ENCODE measurements at places on chromosomes 4 and X.
A peak's percentile ranks its signal among the peaks of the same experiment; 100 is the strongest.

GRCh38 chr4:22454955-22455354, 60.9 kb downstream of the ADGRA3 start:
- no peak for DNase-seq

DNA sequence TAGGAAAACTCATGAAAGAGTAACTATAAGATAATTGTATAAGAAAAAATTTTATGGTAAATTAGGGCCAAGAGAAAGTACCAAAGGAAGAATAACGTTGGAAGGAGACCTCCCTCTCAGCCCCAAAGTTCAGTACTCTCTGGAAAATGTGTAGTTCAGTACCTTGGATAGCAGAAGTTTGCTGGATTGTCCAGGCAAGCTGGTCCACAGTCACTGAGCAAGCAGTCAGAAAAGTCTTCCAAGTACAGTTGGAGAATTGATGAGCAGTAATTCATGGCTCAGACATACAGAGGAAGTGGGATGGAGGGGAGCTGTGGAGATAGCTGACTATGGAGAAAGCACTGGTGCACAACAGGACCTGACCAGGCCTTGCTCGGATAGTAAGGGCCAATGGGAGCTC, 598.2 kb upstream of the NDST4 start:
- DNase-seq = no peak

DNA sequence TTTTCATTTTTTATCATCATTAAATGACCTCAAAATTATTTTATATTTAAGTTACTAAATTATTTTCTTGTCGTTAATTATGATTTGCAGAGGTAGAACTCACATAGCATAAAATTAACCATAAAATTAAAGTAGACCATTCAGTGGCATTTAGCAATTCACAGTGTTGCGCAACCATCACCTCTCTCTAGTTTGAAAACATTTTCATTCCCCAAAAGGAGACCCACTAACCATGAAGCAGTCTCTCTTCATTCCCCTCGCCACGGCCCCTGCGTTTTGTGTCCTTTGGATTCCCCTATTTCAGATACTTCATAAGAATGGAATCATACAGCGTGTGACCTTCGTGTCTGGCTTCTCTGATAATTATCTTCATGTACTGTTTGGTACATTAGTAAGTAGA, 154.9 kb downstream of the ENPP6 start:
- DNase-seq = no peak

DNA sequence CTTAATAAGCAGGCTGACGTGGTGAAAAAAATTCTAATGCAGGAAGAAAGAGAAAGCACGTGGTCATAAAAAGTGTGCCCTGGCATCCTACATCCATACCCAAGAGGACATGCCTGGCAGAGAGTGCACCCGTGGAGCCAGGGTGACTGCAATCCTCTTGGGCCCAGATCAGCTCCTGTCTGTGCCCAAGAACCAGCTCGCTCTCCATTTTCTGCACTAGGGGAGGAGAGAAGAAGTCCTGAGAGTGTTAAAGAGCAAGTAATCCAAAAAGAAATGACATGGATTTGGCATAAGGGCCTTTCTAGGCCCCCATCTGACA, 483.1 kb downstream of the BCOR start:
- DNase-seq = no peak

DNA sequence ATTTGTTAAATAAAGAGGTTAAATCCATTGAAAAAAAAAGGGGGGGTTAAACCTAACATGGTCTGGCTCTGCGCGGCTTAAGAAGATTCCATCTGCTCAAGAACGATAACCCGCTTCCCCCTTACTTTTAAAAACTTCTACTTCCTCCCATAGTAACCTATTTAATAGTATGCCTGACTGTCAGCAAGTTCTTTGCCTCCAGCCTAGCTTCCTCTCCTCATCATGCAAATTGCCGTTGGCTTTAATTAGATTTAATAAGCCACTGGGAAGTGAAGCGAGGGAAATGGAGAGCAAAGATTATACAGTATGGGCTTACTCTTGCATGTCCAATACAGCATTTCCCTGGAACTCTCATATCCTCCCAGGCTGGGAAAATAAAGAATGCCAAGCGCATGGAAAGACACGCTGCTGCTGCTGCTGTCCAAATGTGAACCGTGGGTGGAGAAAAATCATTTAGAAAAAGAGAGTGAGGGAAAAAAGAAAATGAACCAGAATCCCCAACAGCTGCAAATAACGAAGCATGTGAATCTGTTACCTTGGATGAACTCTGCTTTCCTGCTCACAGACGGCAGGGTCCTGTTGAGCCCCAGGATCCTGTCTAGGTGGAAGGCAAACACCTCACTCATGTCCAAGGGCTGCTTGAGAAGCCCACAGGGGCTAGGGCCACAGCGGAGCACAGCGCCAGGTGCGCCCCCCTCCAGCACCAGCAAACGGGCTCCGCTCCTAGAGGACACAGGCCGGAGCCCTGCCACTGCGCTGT, 2.7 kb downstream of the GASK1B start:
- DNase-seq = no peak

- DNase-seq = no peak
Observed at GRCh38 chrX:138006180-138006579, 440.3 kb downstream of the ZIC3 start.

GRCh38 chr4:159778298-159778697, 675.4 kb downstream of the RAPGEF2 start:
- DNase-seq = no peak

- no peak for DNase-seq
Observed at GRCh38 chr4:7585768-7586167, 151.0 kb upstream of the PSAPL1 start.

GRCh38 chr4:107066621-107067020, 30.5 kb upstream of the DKK2 start:
- DNase-seq = no peak

GRCh38 chr4:164169591-164169990, 584.3 kb upstream of the SMIM31 start:
- DNase-seq = no peak

- no peak for DNase-seq
Observed at GRCh38 chrX:108494406-108495090, 54.9 kb downstream of the COL4A5 start.

- no peak for DNase-seq
Observed at GRCh38 chr4:16760617-16761363, 137.7 kb downstream of the LDB2 start.

DNA sequence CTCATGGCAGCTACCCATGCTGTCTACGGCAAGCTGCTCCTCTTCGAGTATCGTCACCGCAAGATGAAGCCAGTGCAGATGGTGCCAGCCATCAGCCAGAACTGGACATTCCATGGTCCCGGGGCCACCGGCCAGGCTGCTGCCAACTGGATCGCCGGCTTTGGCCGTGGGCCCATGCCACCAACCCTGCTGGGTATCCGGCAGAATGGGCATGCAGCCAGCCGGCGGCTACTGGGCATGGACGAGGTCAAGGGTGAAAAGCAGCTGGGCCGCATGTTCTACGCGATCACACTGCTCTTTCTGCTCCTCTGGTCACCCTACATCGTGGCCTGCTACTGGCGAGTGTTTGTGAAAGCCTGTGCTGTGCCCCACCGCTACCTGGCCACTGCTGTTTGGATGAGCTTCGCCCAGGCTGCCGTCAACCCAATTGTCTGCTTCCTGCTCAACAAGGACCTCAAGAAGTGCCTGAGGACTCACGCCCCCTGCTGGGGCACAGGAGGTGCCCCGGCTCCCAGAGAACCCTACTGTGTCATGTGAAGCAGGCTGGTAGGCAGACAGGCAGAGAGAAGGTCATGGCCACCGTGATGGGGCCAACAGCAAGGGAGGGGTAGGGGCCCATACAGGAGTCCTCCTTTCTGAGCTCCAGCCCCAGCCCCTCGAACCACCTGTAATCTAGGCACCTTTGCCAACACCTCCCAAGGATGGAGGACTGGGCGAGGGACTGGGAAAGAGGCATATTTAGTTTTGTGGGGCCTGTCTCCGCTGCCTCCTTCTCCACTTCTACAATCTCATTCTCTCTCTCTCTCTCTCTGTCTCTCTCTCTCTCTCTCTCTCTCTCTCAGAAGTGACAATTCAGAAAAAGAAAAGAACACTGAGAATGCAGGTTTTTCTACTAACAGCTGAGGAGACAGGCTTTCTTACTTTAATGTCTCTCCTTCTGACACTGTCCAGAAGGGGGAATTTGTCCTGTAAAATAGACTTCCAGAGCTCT, 4.7 kb upstream of the TSPYL2 start:
- no peak for DNase-seq

- no peak for DNase-seq
Observed at GRCh38 chr4:56078866-56079265, 130.1 kb downstream of the CEP135 start.

- no peak for DNase-seq
Observed at GRCh38 chrX:23394421-23394820, 59.8 kb downstream of the PTCHD1 start.

DNA sequence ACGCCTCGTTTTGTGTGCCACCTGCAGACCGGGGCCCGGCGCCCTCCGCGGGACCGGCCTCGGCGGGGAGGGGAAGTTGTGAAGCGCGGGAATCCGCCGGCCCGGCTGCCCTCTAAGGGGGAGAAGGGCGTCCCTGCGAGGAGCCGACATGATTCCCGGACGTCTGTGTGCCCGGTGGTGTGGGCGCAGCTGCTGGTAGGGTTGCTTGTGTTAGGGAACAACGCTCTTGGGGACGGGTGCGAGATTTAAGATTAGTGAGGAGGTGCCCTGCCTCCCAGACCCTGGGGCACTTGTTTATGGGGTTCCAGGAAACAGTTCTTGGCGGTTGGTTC, 627 bp downstream of the CDKN2AIP start:
- no peak for DNase-seq

- DNase-seq = no peak
Observed at GRCh38 chrX:6990552-6991193, 156.8 kb upstream of the STS start.

DNA sequence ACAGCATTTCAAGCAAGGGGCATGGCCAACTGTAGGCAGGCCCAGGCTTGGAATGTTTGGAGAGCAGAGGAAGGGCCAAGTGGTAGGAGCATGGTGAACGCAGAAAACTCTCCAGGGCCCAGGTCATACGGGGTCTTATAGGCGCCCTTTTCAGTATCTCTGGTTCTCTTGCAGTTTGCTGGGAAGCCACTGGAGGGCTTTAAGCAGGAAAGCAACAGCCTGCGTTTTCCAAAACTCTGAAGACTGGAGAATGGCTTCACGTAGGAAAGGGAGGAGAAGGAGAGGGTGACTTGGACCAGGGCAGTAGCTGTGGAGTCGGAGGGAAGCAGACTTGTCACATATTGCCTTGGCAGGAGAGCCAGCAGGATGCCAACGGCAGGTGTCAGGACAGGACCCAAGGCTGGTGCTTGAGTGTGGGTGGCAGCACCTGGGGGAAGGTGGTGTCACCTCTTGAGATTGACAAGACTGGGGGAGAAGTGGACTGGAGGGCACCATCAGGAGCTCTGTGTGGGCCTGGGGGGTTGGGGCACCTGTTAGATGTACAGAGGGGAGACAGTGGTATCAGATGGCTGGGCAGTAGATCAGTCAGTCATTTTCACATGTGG, 21.9 kb downstream of the TKTL1 start:
- DNase-seq = no peak

DNA sequence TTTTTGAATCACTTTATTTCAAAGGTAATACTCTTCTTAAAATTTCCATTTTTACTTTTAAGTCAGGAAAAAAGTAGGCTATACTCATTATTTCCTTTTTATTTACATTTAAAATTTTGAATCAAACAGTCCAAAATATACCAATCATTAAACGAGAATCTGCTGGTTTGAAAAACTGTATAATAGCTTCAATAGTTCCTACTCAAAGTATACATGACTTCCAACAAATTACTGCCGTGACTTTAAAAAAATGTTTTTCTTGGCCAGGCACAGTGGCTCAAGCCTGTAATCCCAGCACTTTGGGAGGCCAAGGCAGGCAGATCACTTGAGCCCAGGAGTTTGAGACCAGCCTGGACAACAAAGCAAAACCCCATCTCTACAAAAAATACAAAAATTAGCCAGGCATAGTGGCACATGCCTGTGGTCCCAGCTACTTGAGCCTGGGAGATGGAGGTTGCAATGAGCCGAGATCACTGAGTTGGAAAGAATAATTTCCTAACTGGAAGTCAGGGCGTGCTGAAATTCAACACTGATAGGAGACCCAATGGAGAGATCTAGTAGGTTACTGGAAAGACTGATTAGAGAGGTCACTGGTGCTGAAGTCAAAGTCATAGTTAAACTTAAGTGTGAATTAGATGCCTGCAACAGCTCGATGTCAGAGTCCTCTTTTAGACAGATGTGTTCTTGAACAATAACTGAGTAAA, 9.0 kb downstream of the KLHL8 start:
- no peak for DNase-seq

DNA sequence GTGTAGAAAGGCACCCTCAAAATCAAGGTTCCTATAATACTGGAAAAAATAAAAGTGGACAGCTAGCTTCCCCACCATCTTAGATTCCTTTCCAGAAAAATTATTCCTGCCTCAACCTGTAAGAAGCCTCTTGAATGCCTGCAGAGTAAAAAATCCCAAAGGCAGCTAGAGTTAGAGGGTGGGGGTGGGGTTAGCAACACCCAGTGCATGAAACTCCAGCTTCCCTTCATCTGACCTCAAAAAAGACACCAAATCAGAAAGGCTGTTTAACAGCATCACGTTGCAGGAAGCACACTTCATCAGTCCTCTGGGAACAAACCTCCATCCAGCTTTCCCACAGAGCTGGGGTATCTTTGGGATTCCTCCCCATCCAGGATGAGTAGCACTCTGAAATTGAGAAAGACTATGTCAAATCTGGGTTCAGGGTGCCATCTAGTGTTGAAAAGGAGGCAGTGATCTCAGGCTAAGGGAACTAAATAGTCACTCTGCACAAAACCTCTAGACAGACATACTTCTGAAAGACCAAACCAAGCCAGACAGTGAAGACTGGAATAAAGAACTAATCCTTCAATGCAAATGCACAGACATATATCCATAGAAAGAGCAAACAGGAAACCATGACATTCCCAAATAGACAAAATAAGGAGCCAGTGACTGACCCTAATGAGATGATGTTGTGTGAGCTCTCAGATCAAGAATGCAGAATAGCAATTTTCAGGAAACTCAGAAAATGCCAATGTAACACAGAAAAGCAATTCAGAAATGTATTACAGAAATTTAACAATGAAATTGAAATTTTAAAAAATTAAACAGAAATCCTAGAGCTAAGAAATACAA, 97.9 kb downstream of the ARHGEF9 start:
- DNase-seq = peak; percentile 56

GRCh38 chr4:129455482-129455881, 359.5 kb downstream of the C4orf33 start:
- DNase-seq = no peak

- DNase-seq = no peak
Observed at GRCh38 chr4:16926214-16926613, 27.8 kb upstream of the LDB2 start.
